ENCODE measurements at places on chromosomes 7 and 10. TPM values are rescaled to one million over a fixed set of nuclear protein-coding genes. Genes with fewer than 3 reads are reported as not detected.
A peak's percentile ranks its signal among the peaks of the same experiment; 100 is the strongest.

Gene CRTAC1
- not detected for total RNA-seq

- H3K4me3 ChIP-seq = no peak overlapping the region
- H3K27ac ChIP-seq = no peak overlapping the region
- no peaks in the 10 kb centered on the region for H3K36me3 ChIP-seq
- H3K4me1 ChIP-seq = no peaks in the 10 kb centered on the region
- H3K27me3 ChIP-seq = peaks cover 3% of the 10 kb centered on the region
These were observed 18.9 kb upstream of the NRBF2 start for GRCh38 chr10:63114031-63114814.

Gene COL1A2
- 0.35 TPM for total RNA-seq

DNA sequence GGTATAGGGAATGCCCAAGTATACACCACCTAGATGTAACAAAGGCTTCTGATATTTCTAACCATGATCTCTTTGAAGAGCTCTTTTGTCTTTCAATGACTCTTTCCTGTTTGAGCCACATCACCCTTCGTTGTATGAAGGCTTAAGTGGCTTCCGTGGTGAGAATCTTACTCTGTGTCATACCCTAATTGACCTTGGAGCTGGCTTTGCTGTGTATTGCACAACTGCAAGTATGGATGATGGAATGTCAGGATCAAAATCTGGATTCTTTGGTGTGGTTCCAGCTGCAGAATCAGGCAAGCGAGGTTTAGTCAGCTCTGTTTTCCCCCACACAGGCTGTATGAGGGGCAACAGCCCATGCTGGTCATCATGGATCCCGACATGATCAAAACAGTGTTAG, 16.0 kb downstream of the CYP3A43 start:
- H3K4me1 ChIP-seq = peaks cover 8% of the 10 kb centered on the region
- H3K36me3 ChIP-seq = no peaks in the 10 kb centered on the region
- H3K27ac ChIP-seq = no peak overlapping the region
- no peaks in the 10 kb centered on the region for H3K27me3 ChIP-seq
- H3K4me3 ChIP-seq = no peak overlapping the region

DNA sequence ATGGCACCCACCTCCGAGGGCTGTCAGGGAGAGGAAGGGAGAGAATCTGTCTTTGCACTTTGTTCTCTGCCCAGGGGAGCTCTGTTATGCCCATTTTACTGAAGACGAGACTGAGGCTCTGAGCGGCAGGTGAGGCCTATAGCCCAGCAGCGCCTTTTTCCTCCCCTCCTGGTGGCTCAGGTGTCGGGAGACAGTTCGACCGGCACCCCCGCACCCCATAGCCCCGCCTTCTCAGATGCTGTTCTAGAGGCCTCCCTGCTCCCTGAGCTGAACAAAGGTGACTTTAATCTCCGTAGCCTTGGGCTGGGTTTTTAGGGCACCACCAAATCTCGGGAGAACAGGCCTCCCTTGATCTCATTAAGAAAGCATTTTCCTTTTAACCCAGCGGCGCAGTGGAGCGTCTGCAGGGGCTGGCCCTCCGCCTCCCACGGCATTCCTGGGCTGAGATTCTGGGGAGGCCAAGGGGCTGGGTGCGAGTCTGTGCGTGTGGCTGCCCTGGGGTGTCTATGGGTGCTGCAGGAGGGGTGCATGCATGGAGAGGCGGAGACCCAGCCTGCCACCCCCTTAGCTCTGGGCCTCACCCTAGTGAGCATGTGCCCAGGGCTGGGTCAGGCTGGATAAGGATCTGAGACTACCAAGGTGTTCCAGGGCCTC, 3.3 kb downstream of the LFNG start:
- peaks cover 51% of the 10 kb centered on the region for H3K4me1 ChIP-seq
- H3K27me3 ChIP-seq = no peaks in the 10 kb centered on the region
- peaks cover 2% of the 10 kb centered on the region for H3K36me3 ChIP-seq
- H3K27ac ChIP-seq = peak overlapping the region; percentile 79

GRCh38 chr7:103063895-103064294, 10.7 kb downstream of the FBXL13 start:
- no peak overlapping the region for H3K4me3 ChIP-seq
- no peak for DNase-seq
- no peak overlapping the region for H3K27ac ChIP-seq
- H3K36me3 ChIP-seq = no peaks in the 10 kb centered on the region
